ENCODE measurements at places on chromosomes 6 and 20. TPM values are rescaled to one million over a fixed set of nuclear protein-coding genes. Genes with fewer than 3 reads are reported as not detected.
A peak's percentile ranks its signal among the peaks of the same experiment; 100 is the strongest.

The TMEM200A gene
- total RNA-seq, result not detected

The SLC17A9 gene
- 5.6 TPM for total RNA-seq

The SPTLC3 gene
- total RNA-seq, result 0.73 TPM

The LY6G6F gene
- total RNA-seq, result not detected

The KCNQ2 gene
- total RNA-seq, result not detected

The ZSCAN31 gene
- total RNA-seq, result 1.2 TPM

The RBPJL gene
- total RNA-seq, result 0.18 TPM

The TMEM151B gene
- total RNA-seq, result not detected

The BMP7 gene
- not detected for total RNA-seq

The CLVS2 gene
- not detected for total RNA-seq

The MEI4 gene
- not detected for total RNA-seq

The DNMT3B gene
- total RNA-seq, result 0.32 TPM

The TRAPPC3L gene
- total RNA-seq, result not detected

- no peak for DNase-seq
Measured at GRCh38 chr6:1494671-1495070, 105.3 kb downstream of the FOXF2 start.

- DNase-seq, result no peak
Measured at GRCh38 chr6:7656355-7656754, 66.4 kb downstream of the SNRNP48 start.

GRCh38 chr6:84422380-84422968 is 195.0 kb upstream of the CEP162 start:
- DNase-seq, result no peak

DNA sequence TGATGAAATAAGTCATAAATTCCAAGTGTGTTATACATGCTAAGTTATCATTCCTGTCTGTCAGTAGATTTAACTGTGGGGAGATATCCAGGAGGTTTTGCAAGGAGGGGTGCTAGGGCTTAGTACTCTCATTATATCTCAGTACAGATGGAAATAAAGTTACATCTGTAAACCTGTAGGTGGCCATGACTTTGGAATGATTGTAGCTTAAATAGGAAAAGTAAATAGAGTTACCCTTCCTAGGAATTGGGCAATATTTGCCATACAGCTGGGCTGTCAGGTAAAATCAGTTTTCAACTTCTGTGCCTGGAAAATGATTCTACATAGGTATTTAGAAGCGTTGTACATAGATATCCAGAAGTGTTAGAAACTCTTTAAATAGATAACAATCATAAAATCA is 19.8 kb upstream of the TGM3 start:
- no peak for DNase-seq

- no peak for DNase-seq
Measured at GRCh38 chr6:20711518-20711917, 177.3 kb downstream of the CDKAL1 start.

GRCh38 chr6:146785001-146785585 is 186.3 kb downstream of the ADGB start:
- DNase-seq, result peak; percentile 44

DNA sequence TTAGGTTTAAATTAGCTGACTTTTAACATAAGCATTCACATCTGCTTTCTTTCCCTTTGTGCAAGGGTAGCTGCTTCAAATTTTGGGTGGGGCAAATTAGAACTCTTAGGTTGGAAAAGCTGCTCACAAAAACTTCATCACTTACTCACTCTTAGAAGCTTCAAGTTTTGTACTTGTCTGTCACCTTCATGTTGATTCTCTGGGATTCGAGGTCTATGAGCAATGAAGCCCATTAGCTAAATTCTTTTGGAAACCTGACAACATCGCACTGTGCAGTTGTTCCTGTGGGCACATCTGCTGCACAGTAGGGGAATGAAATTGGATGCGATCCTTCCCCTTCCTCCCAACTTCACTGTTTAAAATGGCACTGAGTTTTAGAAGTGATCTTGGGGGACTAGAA is 156.1 kb downstream of the UBE3D start:
- DNase-seq, result no peak

DNA sequence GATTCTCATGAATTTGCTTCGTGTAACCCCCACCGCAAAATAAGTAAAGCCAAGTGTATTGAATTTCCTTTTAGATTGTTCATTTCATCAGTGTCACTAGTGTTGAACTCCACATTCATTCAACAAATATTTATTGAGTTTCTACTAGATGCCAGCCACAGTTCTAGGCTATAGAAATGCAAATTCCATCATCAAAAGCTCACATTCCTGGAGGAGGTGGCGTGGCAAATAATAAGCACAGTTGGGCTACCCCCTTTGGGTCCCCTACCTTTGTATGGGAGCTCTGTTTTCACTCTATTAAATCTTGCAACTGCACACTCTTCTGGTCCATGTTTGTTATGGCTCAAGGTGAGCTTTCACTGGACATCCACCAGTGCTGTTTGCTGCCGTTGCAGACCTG is 12.7 kb upstream of the ME1 start:
- no peak for DNase-seq

GRCh38 chr6:118963003-118963402 is 28.0 kb upstream of the MCM9 start:
- DNase-seq, result peak; percentile 6

DNA sequence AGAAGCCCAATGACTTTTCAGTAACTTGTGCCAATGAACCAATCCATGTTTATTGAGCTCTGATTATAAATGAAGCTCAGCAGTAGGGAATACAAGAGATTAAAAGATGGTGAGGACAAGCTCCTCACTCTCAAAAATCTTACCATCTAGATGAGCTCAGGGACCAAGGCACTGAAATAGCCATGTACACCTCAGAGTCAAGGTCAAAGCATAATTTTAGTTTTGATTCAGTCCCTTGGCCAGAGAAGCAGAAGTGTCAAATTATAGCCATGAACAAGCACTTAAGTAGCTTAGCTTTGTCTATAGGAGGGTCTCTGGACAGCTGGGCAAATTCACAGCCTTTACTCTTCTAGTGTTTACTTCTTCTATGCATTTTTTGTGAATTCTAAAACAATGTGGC is 131.0 kb upstream of the DTNBP1 start:
- no peak for DNase-seq

- DNase-seq, result no peak
Measured at GRCh38 chr6:153963352-153963751, 75.7 kb upstream of the OPRM1 start.

- peak; percentile 76 for DNase-seq
Measured at GRCh38 chr20:33994222-33994913, 657 bp downstream of the RALY start.

DNA sequence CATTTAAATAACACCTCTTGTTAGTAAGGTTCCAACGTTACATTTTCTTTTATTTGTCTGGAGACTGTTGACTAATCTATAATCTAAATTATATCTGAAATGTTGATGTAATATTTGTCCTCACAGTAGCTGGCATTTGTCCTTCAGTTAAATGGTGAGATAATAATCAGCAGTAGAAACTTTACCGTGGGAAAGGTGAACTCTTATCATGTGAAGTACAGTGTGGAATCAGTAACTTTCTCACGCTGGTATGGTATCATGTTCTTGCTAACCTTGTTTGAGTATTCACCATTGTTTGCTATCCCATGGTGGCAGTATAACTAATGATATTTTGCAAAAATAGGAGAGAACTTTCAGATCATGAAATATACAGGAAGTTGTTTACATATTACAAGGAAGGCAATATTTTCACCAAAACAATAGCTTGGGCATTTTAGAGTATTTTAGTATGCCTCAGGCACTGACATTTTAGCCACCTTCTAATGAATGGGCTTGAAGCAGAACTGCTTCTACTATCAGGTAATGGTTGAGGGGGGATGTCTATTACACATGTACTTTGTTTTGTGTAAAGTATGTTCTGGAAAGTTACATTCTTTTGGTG is 4.8 kb downstream of the GMNN start:
- DNase-seq, result no peak

DNA sequence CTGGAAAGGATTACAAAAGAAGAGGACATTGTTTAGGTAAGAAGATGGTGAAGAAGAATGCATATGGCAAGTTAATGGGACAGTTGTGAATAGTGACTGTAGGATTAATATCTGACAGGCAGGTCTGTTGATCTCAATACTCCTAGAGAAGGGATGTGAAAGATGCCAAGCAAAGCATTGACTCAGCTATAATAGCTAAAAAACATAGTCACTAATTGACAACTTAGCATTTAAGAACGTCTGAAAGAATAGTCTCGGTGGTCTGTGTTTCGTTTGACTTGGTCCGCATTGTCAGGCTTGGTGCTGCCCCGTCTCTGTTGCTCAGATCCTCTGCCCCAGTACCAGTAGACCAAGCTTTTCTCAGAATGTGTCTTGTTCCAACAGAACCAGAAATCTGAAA is 65.9 kb downstream of the HIVEP1 start:
- DNase-seq, result no peak

- DNase-seq, result no peak
Measured at GRCh38 chr6:159572439-159573110, 120.5 kb downstream of the SOD2 start.

DNA sequence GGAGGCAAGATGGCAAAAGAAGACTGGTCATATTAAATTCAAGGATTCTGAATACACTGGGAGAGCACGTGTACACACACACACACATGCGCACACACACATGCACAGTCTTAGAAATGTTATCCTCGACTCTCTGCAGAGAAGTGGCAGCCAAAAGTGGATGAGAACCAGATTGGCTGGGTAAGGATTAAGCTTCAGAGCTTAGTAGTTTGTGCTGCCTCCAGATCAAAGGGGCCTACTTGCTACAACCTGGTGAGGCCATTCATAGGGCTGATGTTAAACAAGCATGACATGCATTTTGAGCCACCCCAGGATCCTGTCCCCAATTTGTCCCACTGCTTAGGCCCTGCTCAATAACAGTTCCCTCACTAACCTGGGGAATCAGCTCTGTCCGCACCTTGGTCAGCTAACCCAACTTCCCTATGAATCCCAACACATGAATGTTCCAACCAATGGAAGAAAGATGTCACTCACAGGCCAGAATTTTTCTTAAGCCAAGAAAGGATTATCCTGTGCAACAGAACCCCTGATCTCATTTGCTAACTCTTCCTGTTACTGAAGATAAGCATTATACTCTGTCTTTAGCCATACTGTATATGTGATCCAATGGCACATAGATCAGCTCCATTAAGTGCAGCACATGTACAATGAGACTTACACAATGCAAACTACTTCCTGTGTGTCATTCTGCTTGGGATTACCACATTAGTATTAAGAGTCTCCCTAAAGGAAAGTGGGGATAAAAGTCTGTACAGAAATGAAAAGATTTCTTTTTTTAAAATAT is 31.0 kb downstream of the TOMM6 start:
- no peak for DNase-seq

- no peak for DNase-seq
Measured at GRCh38 chr6:70414813-70415212, 1.5 kb downstream of the FAM135A start.

- DNase-seq, result no peak
Measured at GRCh38 chr20:51804754-51805153, 2.4 kb upstream of the SALL4 start.

DNA sequence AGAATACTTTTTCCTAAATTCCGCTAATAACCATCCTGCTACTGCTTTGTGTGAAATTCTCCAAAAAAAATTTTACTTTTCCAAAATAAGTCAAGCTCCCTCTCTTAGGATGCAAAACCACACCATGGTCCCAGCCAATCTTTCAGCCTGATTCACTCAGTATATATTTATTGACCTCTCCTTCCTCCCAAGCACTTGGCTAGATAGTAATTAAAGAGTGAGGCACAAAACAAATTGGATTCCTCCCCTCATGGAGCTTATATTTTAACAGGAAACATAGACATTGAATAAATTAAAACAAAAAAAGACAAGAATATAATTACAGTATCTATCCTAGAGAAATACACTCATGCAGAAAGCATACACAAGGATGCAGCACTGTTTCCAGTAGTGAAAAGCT is 9.0 kb upstream of the ZNF217 start:
- DNase-seq, result no peak

GRCh38 chr6:158837684-158838625 is 18.8 kb upstream of the EZR start:
- DNase-seq, result no peak

- no peak for DNase-seq
Measured at GRCh38 chr6:25010176-25010575, 74.4 kb upstream of the RIPOR2 start.

GRCh38 chr6:110946498-110946897 is 12.0 kb upstream of the GTF3C6 start:
- no peak for DNase-seq

- DNase-seq, result no peak
Measured at GRCh38 chr6:126955621-126956020, 162.8 kb upstream of the RSPO3 start.

GRCh38 chr20:46994341-46994740 is 99.7 kb downstream of the EYA2 start:
- no peak for DNase-seq

GRCh38 chr20:35339636-35340035 is 47.4 kb upstream of the FAM83C start:
- DNase-seq, result no peak

DNA sequence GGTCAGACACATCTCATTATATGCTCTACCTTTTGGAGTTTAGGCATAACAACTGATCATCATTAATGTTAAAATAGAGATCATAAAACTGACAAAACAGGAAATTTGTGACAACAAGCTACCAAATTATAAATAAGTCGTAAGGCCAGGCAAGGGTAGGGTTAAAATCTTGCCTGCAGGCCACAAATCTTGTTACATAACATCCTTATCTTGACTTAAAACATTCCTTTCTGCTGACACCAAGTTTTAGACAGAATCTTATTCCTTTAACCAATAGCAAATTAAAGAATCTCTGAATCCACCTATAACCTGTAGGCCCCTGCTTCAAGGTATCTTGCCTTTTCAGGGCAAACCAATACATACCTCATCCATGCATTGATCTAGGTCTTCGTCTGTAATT is 32.5 kb upstream of the NKAIN2 start:
- no peak for DNase-seq
